ENCODE measurements at places on chromosomes 5 and 9.

GRCh38 chr5:180394031-180394636 lies 41.0 kb upstream of the GFPT2 start:
- no peak for DNase-seq

DNA sequence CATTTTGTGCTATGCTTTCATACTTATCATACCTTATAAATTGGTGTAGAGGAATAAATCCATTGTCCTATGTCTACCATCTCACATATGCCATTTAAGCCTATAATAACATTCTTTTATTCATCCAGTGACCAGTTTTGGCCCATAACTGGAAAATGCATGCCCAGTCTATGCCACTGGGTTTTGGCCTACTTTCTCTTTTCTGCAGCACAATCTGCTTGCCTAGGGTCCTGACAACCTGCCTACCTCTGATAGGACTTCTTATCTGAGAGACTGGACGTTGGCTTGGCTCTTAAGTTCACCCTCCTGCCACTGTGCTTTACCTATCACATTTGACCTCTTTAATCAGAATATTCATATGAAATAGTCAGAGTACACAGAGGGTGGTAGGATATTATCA lies 103.0 kb downstream of the PRR16 start:
- DNase-seq = no peak

GRCh38 chr5:135075621-135076020 lies 41.6 kb upstream of the PITX1 start:
- no peak for DNase-seq

DNA sequence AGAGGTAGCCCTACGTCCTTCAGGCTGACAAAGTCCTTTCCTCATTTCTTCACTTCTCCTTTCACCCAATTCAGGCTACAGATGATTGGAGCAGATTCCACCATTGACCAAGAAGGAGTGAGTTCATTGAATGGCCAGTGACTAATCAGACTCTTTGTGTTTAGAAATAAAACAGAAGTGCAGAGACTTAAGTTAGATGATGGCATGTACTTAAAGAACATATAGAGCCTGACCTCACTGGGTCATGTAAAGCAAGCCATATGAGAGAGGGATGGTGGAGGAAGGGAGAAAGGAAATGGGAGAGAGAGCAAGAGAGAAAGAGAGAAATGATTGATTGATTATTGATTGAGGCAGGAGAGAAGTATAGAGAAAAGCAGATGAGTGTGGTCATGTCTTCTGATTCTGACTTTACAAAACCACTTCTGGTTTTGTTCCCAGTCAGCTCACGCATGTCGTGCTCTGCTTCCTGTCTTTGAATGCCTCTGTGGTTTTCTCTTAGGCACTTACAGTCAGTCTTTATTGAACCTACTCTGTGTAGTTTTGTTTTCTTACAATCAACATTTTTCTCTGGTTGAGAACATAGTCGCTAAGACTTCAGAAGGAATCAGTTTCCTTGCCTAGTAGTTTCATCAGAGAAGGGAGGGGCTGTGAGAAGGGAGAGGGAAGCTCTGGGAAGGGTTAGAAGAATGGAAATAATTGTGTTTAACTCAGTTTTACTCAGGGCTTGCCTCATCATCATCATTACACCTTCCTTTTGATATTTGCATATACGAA lies 149.2 kb upstream of the KLF9 start:
- peak; percentile 91 for DNase-seq

DNA sequence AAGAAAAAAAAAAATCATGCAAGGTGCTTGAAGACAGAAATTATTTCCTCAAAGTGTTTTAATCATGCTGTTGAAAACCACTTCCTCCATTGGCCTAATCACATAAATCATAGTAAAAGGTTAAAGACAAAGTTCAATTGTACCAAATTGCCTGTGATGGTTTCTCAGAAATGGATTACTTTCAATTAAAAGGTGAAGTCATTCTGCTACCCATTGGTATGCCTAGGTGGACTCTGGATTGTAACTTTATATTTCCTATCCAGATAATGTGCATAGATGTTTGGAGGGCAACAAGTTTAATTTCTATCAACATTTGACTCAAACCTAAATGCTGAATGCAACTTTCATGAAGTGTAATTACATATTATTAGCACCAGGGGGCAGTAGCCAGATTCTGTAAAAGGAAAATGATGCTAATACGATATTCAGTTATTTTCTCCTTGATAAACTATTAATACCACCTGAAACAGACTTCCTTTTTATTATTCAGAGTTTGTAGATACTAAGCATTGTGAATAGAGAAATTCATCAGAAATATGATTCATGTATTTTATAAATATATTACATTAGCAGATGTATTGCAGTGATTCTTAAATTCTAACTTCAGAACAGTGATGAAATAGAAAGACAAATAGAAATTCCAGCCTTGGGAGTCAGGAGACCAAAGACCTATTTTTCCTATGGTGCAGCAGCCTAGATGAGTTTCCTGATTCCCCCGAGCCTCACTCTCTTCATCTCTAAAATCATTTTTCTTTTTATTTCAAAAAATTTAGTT lies 148.2 kb downstream of the CAAP1 start:
- DNase-seq = peak; percentile 14

DNA sequence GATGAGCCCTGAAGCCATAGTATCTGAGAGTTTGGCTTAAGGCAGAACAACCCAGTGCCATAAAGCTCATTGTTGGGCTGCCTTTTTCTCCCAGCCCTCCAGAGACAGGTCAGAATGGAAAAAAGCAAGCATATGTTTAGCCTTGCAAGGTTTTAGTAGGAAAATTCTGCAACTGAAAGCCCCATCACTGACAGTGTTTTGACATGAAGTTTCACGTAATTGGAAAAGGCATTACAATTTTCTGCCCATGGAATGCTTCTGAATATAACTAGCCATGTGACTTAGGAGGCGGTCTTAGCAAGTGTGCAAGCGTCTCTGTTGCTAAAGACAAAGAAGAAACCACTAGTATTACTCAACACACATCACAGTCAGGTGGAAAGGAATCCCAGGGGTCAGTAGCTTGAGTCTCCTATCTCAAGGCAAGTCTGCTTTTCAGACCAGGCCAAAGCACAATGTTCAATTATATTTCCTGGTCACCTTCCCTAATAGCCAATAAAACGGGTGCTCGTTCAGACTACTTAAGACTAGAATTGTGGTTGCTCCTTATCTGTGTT lies 117.6 kb downstream of the CARTPT start:
- no peak for DNase-seq

DNA sequence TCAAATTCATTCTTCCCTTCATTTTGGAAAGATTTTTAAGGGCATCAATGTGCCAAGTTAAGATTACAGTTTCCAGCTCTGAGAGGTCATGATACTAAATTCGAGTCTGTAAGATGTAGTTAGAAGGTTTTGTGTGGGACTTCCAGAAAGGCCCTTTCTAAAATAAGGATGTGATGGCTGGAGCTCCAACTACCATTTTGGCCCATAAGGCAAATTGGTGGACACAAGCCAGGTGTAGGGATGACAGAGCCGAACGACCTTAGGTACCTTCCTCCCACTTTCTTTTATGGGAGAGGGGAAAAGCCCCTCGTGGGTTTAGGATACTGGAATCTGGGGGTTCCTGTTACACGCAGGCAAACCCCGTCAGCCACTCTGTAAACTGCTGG lies 54.3 kb upstream of the PTPDC1 start:
- no peak for DNase-seq

DNA sequence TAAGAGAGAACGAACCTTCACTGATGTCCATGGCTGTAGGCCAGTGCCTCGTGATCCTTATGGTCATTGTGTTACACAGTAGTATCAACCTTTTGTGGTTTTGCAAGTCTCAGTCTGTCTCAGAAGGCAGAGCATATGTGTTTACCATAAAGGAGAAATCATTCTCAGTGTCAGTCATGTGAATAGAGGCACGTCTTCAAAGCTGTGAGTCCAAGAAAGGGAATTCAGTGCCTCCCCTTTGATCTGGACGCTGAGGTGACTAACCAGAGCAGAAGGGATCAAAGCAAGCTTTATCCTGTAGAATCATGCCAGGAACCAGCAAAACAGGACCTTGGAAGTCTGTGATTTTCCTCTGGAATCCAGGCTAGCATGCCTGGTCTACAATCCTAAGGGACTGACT lies 433.9 kb downstream of the DNAH5 start:
- no peak for DNase-seq

DNA sequence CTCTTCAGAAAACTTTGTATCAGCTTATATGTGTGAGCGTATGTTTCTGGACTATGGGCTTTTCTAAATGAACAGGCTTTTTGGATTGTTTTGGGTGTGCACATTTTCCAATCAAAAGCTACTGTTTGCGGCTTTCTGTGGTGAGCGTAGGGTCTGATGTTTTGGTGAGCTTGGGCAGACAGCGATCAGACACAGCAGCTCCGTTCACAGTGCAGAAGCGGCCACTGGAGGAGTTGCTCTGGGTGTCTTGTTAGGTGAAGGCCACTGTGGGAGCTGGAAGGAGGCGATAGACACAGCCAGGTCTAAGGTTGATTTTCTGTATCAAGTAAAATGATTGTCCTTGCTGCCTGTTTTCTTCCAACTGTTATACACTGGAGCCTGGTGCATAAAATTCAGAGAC lies 11.1 kb downstream of the PRRC2B start:
- DNase-seq = no peak

DNA sequence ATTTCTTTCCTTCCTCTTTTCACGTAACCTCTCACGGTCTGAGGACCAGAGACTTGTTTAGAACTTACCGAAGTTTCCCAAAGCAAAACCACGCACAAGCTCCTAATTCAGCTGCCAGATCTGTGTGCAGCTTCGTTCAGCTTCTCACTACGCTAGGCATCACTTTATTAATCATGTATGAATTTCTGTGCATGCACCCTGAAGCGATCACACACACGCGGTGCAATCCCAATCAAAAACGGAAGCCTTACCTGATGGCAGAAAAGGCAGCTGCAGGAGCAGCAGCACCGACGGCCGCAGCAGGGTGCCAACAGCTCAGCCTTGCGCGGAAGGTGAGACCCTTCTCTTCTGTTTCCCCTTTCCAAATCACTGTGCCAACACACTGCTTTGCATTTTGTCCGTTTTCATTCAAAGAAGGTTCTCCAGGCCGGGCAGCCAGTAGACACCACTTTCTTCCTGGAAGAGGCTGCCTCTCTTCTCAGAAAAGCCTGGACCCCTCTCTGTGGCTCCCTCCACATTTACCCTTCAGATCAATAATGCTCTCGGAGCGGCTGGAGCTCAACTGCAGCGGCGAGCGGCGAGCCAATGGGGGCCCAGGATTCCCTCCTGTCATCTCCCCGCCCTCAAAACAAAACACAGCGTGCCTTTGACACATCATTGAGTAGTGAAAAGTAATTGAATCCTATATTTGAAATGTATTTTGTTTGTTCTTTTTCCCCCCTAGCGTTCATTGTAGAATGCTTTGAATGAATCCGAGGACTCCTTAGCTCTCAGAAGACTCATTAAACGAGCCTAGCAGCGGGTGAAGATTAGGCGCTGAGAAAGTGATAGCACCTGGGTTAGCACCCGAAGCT lies at the start of gene CDH12:
TSS of gene CDH12 (minus strand) at position 538 of the 854 bp plus-strand sequence.
- peak; percentile 0 for DNase-seq

DNA sequence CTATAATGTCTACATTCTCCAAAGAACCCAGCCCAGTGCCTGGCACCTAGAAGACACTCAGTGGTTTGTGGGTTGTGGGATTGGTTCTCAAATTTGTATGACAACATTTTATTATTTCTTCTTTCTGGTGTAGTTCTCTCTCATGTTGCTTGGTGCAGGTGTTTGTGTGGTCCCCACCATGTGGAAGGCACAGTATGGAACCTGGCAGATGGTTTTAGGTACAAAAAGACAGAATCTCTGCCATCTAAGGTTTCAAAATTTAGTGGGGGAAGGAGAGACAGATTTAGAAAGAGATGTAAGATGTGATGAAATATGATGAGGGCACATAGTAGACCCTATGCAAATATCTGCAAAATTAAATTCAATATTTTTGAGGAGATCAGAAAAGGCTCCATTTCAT lies 323.8 kb downstream of the CDK5RAP2 start:
- DNase-seq = no peak

- no peak for DNase-seq
These were observed 377.3 kb upstream of the MEF2C start for GRCh38 chr5:89260254-89260653.

Data from activated CD4-positive, alpha-beta T cell treated with anti-CD3 and anti-CD28 coated beads, Interleukin-2, Interleukin-6, amounts not matched to agents 100 ng/mL and 50 ng/mL, durations not matched to agents 16 hours and 8 hours (primary cell).